AG08395 (cell line): ENCODE measurements at places on chromosomes 7 and 10.

DNA sequence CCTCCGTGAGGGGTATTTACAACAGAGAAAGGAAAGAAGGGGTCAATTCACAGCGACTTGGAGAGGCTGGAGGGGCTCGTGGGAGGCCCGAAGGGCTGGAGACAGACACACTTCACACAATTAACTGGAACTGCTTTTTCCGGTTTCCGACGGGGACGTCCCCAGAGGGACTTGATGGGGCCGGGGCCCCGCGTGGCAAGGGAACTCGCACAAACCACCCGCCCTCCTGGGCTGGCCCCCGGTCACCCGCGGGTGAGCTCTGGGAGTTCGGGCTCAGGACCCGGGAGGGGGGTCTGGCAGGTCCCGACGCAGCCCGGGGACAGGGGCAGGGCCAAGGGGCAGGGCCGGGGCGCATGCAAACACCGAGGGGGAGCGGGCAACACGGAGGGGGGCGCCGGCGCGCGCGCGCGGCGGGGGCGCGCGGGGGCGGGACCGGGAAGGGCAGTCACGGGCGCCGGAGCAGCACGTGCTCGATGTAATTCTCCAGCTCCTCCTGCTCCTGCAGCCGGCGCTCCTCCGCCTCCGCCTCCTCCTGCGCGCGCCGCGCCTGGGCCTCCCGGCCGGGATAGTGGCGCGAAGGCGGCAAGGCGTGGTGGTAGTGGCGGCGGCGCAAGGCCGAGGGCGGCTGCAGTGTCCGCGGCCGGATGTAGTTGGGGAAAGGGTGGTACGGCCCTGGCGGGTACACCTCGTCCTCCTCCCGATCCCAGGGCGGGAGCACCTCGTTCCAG, 2.7 kb downstream of the VGF start:
- no peak for DNase-seq

DNA sequence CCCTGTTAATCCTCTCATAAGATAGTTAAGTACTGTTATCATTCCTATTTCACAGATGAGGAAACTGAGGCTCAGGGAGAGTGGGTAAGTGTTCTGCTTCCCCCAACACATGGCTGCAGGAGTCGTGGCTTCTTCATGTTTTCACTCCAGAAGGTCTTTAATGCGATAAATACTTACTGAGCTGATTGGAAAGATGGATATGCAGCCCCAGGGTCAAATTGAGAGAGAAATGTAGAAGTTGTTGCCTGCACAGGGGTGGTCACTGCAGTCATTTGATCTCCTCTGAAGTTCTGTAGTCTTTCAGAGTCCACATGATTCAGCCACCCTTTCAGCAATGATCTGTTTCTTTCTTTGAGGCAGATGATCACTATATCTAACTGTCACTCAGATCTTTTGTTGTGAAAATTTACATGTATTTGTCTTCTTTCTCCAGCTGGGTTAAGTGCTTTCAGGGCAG, 29.3 kb downstream of the CRCP start:
- no peak for DNase-seq

GRCh38 chr7:112770051-112770450, 20.1 kb downstream of the TMEM168 start:
- no peak for DNase-seq

GRCh38 chr10:126508535-126509040, 120.3 kb upstream of the ADAM12 start:
- no peak for DNase-seq

DNA sequence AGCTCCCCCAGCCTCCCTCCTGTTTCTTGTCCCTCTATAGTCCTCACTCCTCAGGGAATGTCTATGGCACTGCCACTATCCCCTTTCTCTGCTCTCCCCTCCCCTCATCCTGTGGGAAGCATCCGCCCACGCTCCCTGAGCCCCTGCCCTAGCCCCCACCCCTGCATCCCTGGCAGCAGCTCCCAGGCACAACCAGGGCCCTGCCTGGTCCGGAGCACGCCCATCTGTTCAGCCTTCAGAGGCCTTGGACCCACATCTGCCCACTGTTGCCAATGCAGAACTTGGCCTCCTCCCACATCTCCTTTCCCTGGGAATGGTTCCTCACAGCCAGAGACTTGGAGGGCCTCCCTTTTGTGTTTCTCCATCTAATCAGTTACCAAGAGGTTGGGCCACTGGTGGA, 20.4 kb upstream of the TBRG4 start:
- no peak for DNase-seq

DNA sequence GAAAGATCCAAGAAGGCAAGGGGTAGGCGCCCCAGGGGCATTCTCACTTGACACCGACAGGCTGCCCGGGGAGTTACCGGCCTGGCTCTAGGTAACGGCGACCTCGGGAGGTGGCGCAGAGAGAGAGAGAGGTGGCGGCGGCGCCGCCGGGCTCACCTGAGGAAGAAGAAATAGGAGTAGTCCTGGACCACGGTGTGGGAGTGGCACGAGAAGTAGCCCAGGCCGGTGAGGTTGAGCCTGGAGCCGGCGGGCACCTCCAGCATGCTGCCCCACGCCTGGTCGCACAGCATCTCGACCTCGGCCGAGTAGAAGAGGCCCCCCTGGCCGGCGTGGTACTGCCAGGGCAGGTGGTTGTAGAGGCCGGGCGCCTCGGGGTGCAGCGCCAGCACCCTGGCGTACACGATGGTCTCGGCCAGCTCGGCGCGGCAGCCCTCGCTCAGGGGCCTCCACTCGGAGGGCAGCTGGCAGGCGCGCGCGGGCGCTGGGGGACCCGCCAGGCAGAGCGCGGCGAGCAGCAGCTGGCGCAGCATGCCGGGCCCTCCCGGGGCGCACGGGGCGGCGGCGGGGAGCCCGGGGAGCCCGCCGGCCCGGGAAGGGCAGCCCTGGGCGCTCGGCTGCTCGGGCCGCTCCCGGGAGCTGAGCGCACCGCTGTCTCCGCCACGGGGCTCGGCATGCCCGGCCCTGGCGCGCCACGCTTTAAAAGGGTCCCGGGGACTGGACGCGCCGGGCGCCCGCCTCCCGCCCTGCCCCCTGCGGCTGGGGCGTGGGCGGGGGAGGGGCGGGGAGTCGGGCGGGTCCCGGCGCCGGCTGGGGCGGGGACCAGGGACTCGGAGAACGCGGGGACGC, at the start of gene CCDC3:
CCDC3 (minus strand) TSS at position 673 of the 846 bp plus-strand sequence; CDS start at position 530, 143 bp downstream.
- no peak for DNase-seq

DNA sequence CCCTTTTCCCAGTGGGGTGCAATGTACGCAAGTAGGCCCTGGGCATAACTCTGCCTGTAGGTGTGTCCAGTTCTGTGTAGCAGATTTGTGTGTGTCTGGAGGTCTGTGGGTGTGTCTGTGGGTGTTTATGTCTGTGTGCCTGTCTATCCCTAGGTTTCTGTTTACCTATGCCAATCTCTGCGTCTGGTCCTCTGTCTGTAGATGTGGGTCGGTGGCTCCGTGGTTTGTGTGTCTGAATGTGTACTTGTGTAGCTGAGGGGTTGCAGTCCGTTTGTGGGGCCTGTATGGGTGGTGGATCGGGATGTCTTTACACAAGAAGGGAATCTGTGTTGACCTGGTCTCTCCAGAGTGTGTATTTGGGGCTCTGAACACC, 932 bp downstream of the NYAP1 start:
- DNase-seq: peak; percentile 1

DNA sequence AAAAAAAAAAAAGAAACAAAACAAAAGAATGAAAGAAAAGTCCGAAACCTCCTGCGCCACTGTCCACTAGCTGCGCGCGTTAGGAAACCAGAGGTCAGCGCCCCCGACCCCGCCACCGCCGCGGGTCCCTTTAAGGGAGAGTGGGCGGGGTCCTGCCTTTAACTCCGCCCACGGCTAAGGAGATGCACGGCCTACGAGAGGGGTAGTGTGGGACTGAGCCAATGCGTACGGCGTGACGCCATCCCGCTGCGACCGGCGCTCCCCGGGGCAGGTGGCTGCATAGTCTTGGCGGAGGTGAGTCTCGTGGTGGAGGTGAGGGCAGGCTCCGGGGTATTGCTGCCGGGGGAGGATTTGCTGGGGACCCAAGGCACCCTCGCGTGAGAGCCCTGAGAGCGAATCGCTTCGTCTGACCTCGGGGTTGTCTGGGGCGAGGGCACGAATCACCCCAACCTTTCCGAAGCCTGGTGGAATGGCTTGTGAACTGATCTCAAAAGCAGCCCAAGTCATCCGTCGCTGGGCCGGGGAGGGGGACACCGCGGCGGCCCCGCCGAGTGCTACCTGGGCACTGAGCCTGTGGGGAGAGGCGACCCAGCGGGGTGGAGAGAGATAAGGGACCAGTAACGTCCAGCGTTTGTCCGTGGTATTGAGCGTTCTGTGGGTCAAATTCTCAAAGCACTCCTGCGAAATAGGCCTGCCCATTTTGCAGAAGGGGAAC, at the start of gene MRPS17:
MRPS17 (plus strand) TSS at position 241 of the 715 bp plus-strand sequence. CDS start 1,319 bp downstream, outside the sequence.
- DNase-seq: peak; percentile 98

GRCh38 chr10:123272171-123272570, 118.0 kb downstream of the BUB3 start:
- no peak for DNase-seq

GRCh38 chr10:28496017-28496416, 36.9 kb upstream of the WAC start:
- no peak for DNase-seq

DNA sequence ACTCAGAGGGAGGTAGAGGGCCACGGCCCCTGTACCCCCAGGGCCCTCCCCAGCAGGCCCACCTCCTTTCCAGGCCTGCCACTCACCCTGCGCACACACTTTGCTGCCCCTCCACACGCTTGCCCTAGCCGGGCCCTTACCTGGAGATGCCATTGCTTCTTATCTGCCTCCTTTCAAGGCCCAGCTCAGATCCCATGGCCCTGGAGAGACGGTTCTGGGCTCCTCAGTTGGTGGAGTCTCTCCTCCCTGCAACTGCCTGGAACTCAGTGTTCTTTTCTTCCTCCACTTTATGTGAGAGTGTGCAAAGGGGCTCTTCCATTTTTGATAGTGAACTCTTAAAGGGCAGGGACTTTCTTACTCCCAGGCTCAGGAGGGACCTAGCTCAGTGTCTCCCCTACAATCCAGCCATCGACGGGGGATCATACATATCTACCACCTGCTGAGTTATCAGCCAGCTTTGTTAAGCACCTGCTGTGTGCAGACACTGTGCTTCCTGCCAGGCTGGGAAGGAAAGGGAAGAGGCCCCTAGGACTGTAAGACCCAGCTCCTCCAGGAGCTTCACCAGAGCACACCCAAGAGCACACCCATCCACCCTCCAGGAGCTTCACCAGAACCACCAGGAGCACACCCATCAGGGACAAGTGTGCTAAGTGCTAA, 89.3 kb upstream of the MACROH2A2 start:
- DNase-seq: no peak

DNA sequence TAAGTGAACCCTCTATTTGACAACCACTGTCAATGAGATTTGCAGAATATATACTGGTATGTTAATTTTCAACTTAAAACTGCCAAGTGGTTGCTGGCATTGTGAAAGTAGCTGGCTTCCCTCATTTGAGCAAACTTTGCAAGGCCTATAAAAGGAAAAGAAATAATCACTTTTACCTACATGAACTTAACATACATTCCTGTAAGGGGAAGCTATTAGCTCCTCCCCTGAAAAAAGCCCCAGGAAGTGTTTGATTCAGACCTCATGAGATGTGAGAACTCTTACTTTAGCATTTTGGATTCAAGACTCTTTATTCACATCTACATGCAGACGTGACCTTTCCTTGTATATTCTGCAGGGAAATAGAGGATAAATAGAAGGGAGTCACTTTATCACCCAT, 175.6 kb downstream of the OTUD1 start:
- DNase-seq: no peak

DNA sequence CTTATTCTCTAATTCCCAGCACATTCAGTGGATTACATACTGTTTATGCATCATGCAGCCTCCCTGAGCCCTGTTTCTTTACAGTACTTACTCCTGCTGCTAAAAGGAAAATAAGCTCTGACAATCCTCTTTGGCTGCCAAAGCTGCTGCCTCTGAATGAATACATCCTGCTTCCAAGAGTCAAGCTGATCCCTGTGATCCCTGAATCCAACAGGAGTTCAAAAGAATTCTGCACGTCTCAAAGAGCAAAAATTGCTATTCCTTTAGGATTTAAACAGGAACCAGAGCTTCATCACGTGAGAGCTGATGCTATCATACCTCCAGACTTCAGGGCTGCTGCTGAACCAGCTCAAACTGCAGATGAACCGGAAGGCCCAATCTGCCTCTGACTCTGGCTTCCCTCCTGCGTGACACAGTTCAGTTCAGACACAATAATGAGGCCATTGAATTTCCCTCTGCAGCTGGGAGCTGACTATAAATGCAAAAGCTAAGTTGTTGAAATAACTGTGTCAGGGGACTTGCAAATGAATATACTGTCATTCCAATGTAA, 851.0 kb upstream of the PHF14 start:
- no peak for DNase-seq

- DNase-seq: peak; percentile 55
These were observed 51.6 kb downstream of the SMKR1 start for GRCh38 chr7:129553899-129554461.

- no peak for DNase-seq
These were observed 26.8 kb downstream of the PDIA4 start for GRCh38 chr7:149001427-149002068.

GRCh38 chr7:98629001-98629431, 11.9 kb downstream of the NPTX2 start:
- no peak for DNase-seq

GRCh38 chr10:25614652-25615051, 319.4 kb upstream of the MYO3A start:
- no peak for DNase-seq

DNA sequence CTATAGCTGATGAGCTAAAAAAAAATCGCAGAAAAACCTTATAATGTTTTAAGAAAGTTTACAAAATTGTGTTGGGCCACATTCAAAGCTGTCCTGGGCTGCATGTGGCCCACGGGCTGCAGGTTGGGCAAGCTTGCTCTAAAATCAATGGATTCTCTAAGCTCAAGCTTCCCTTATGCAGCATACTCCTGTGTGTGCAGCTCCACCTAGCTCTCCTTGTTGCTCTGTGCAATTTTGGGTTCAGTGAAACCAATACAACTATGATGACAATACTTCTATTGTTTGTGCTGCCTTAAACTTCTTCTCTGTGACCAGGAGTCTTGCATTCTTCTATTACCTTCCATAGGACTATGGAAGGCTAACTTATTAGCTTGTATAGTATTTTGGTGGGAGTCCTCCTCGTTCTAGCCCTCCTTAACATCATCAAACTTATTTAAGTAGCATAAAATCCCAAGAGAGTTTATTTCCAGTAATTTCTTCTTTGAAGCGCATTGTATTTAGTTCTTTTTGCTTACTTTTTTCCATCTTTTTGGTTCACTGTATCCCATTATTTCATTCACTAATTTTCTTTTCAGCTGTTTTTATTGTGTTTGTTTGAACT, 170.9 kb upstream of the SMIM30 start:
- DNase-seq: peak; percentile 41

GRCh38 chr10:35265435-35265834, 70.9 kb upstream of the CCNY start:
- DNase-seq: no peak
